ENCODE measurements at places on chromosomes 1 and 21. TPM values are rescaled to one million over a fixed set of nuclear protein-coding genes. Genes with fewer than 3 reads are reported as not detected.

Gene EXO1
- total RNA-seq: 2.9 TPM

Gene NHLH1
- 0.70 TPM for total RNA-seq

GRCh38 chr21:44999972-45000636 is 60.3 kb downstream of the SLX9 start:
- H3K4me1 ChIP-seq: peaks cover 10% of the 10 kb centered on the region
- no peaks in the 10 kb centered on the region for H3K27me3 ChIP-seq
- no peaks in the 10 kb centered on the region for H3K36me3 ChIP-seq
- DNase-seq: no peak

DNA sequence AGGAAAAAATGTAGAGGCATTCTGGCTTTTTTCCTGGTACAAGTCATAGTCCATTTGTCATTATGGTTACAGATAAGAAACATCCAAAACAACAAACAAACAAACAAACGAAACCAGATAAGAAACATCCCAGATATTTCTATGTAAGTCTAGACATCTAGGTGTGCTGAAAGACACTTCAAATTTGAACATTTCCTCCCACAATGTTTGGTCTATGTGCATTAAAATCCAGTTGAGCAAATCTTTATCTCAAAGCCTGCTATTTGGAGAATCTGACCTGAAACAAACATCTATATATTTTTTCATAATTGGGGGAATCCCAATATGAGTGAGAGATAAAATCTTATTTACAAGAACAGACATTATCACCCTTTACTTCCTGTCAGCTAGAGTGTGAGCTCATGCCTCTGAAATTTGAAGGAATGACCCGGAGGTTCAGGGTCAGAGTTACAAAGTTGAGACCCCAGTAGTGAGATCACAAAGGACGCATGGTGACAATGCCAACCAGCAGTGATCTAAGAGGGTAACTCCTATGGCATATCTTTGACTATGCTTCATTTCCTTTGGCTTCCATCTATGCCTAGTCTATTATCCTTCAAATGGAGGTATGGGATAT is 182.9 kb upstream of the ATP1B1 start:
- H3K36me3 ChIP-seq: no peaks in the 10 kb centered on the region
- H3K27ac ChIP-seq: no peak overlapping the region
- no peaks in the 10 kb centered on the region for H3K4me1 ChIP-seq
- no peaks in the 10 kb centered on the region for H3K27me3 ChIP-seq

DNA sequence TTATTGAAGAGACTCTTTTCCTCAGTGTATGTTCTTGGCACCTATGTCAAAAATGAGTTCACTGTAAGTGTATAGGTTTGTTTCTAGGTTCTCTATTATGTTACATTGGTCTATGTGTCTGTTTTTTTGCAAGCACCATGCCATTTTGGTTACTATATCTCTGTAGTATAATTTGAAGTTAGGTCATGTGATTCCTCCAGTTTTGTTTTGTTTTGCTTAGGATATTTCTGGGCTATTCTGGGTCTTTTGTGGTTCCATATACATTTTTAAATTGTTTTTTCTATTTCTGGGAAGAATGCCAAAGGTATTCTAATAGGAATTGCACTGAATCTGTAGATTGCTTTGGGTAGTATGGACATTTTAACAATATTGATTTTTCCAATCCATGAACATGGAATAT is 13.2 kb downstream of the TMED5 start:
- H3K4me3 ChIP-seq: no peak overlapping the region
- H3K27me3 ChIP-seq: no peaks in the 10 kb centered on the region
- no peak for DNase-seq
- H3K36me3 ChIP-seq: no peaks in the 10 kb centered on the region
- no peak overlapping the region for H3K27ac ChIP-seq

GRCh38 chr1:76121850-76122249 is 47.3 kb downstream of the ST6GALNAC3 start:
- no peak overlapping the region for H3K27ac ChIP-seq
- H3K36me3 ChIP-seq: no peaks in the 10 kb centered on the region
- no peak for DNase-seq
- H3K4me3 ChIP-seq: no peak overlapping the region
- no peaks in the 10 kb centered on the region for H3K4me1 ChIP-seq

Gene ASTN1
- total RNA-seq: 0.41 TPM

Gene ANKRD34A
- 5.8 TPM for total RNA-seq

All from astrocyte (in vitro differentiated cells and primary cell).